ENCODE measurements at places on chromosomes 6 and 20.

GRCh38 chr6:162177746-162178145 is 549.8 kb downstream of the PRKN start:
- H3K36me3 ChIP-seq = no peaks in the 10 kb centered on the region
- H3K4me3 ChIP-seq = no peak overlapping the region
- H3K4me1 ChIP-seq = no peaks in the 10 kb centered on the region
- H3K27me3 ChIP-seq = no peaks in the 10 kb centered on the region
- DNase-seq = no peak

GRCh38 chr6:28927846-28928245 is 4.1 kb upstream of the TRIM27 start:
- no peaks in the 10 kb centered on the region for H3K27me3 ChIP-seq
- H3K36me3 ChIP-seq = no peaks in the 10 kb centered on the region
- H3K4me1 ChIP-seq = peaks cover 8% of the 10 kb centered on the region
- no peak overlapping the region for H3K4me3 ChIP-seq

DNA sequence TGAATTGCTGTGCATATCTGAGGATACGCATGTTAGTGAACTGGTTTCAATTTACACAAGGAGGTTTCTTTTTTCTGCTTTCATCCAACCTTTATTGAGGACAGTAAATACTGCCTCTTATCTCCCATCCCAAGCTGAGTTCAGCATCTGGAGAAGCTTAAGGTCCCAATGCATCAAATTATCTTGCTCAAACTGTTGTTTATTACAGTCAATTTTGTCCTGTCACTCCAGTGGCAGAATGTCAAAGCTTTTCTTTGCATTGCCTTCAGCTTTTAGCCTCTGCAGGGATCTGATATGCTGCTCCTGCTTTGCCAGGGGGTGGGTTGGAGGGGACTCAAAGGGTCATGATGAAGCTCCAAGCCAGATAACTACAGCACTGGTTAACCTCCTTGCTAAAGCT is 435.4 kb upstream of the SOX4 start:
- no peak for DNase-seq
- no peaks in the 10 kb centered on the region for H3K36me3 ChIP-seq
- no peaks in the 10 kb centered on the region for H3K4me1 ChIP-seq
- no peak overlapping the region for H3K4me3 ChIP-seq
- H3K27me3 ChIP-seq = no peaks in the 10 kb centered on the region
- H3K27ac ChIP-seq = no peak overlapping the region

DNA sequence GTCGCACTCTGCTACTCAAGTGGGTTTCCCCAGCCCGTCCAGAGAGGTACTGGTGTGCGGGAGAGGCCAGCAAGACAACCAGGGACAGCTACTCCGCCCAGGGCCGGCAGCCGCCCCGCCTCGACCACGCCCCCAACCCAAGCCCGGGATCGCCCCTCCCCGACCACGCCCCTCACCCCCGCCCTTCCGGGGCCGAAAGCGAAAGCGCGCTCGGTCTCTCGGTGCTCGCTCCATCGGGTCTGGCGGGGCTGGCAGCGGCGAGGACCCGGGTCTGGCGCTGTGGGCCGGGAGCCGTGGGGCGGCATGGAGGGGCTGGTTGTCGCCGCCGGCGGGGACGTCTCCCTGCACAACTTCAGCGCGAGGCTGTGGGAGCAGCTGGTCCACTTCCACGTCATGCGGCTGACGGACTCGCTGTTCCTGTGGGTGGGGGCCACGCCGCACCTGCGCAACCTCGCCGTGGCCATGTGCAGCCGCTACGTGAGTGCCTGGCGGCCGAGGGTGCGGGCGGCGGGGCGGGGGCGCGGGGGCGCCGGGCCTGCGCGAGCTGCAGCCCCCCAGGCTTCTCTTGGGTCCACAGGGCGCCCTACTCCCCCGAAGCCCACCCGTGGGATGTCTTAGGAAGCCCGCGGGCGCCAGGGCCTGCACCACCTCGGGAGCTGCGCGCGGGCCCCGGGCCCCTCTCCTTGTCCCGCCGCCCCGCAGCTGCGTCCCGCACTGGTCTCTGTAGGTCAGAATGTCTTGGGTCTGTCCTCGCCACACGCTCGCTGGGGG is at the start of gene PSMG4:
Gene PSMG4, plus strand, starts transcription at position 228 of the 771 bp plus-strand sequence. Its CDS starts 76 bp downstream, at position 304.
- peak; percentile 92 for DNase-seq
- peak within 1 kb of the TSS; percentile 76 for H3K4me3 ChIP-seq
- peaks cover 10% of the 10 kb centered on the region for H3K36me3 ChIP-seq
- H3K4me1 ChIP-seq = peaks cover 23% of the 10 kb centered on the region

DNA sequence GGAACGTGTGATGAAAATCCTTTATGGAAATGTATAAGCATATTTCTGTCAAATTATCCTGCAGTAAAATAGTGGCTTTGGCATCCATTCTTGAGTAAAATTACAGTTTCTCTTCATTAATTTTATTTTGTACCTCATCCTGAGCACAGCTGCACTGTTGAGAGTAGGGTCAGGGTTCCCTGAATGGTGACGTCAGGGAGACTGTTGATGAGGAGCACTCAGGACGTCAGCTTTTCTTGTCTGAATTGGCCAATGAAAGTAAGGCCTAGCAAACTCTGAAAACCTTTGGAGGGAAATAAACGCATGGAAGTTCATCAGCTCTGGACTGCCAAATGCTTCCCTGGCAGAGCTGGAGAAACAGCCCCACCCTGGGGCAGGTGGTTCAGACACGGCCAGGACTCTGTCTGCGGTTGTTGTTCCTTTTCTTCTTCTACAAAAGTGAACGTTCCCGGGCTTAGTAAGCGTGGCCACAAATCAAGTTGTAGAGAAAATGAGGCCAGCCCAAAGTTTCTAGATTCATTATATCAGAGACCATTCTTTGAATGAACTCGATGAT is 179.7 kb upstream of the EXOC2 start:
- H3K27me3 ChIP-seq = peaks cover 16% of the 10 kb centered on the region
- H3K4me3 ChIP-seq = no peak overlapping the region
- H3K36me3 ChIP-seq = no peaks in the 10 kb centered on the region
- H3K27ac ChIP-seq = no peak overlapping the region

DNA sequence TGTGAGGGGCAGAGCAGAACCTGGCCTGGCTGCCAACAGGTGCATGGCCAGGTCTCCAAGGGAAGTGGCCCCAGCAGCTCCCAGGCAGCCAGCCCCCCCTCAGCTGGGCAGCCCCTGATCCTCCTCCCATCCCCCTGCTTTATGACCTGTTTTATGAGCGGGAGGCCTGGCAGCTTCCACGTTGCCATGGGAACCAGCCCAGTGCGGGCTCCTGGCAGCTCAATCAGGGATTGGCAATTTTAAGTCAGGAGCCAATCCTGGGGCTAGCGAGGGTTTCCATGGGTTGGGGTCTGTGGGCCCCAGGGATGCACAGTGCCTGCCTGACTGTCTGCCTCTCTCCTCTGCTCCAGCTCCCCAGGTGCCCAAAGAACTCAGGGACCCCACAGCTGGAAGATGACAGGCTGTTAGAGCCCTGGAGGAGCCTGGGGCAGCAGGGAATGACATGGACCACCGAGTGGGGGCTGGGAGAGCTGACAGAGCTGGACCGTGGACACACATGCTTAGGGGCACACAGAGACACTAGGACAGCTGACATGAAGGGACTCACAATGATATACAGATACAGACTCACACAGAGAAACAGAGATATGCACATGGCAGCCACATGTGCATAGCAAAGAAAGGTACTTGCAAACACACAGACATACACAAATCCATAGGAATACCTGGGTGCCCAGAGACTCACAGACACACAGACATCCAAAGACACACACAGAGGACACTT is 56.5 kb upstream of the SIRPA start:
- no peaks in the 10 kb centered on the region for H3K27me3 ChIP-seq
- no peak overlapping the region for H3K4me3 ChIP-seq
- H3K4me1 ChIP-seq = peaks cover 13% of the 10 kb centered on the region
- H3K36me3 ChIP-seq = no peaks in the 10 kb centered on the region
- DNase-seq = peak; percentile 41

DNA sequence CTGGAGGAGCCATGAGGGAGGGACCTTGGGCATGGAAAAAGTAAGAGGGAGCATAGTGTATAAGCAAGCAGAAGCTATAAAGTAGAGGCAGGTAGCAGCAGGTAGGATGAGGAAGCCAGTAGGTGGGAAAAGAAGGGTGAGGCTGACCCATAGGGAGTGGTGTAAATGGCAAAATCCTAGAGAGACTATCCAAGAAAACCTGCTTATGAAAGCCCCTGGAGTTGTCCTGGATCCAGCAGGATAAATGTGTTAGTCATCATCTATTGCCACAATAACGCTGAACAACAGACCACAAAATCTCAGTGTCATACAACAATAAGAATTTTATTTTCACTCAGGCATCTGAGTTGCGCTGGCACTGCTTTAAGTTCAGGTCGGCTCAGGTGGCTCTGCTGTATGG is 30.2 kb downstream of the CHD6 start:
- H3K4me1 ChIP-seq = no peaks in the 10 kb centered on the region
- H3K27me3 ChIP-seq = no peaks in the 10 kb centered on the region
- H3K27ac ChIP-seq = no peak overlapping the region

DNA sequence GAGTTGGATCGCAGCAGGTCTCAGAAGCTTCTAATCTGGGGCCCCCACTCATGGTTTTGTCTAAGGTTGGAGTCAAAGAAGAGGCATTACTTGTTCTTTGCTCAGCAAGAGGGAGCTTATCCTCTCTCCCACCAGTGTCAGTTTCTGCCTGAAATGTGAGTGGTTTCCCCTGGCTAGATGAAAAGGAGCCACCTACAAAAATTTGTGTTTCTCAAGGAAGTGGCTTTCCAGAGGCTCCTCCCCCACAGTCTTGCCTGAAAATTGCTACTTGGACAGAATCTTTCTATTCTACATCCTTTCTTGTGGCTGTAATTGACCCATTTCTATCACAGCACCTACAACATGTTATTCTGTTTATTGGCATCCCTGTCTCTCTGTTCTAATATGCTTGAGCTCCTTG is 37.9 kb downstream of the SCML4 start:
- no peaks in the 10 kb centered on the region for H3K4me1 ChIP-seq
- H3K36me3 ChIP-seq = no peaks in the 10 kb centered on the region
- no peak overlapping the region for H3K4me3 ChIP-seq
- DNase-seq = no peak

- H3K4me1 ChIP-seq = no peaks in the 10 kb centered on the region
- H3K27ac ChIP-seq = no peak overlapping the region
- no peaks in the 10 kb centered on the region for H3K36me3 ChIP-seq
- no peaks in the 10 kb centered on the region for H3K27me3 ChIP-seq
- H3K4me3 ChIP-seq = no peak overlapping the region
Measured at GRCh38 chr20:9051508-9051907, 17.4 kb upstream of the PLCB4 start.

- no peak overlapping the region for H3K4me3 ChIP-seq
- no peaks in the 10 kb centered on the region for H3K27me3 ChIP-seq
- H3K36me3 ChIP-seq = peaks cover 10% of the 10 kb centered on the region
- H3K4me1 ChIP-seq = no peaks in the 10 kb centered on the region
Measured at GRCh38 chr20:41501376-41501775, 116.8 kb downstream of the CHD6 start.

GRCh38 chr6:139954463-139955071 is 580.1 kb upstream of the CITED2 start:
- no peak overlapping the region for H3K4me3 ChIP-seq
- H3K36me3 ChIP-seq = no peaks in the 10 kb centered on the region
- no peaks in the 10 kb centered on the region for H3K27me3 ChIP-seq
- H3K4me1 ChIP-seq = no peaks in the 10 kb centered on the region
- no peak for DNase-seq
- no peak overlapping the region for H3K27ac ChIP-seq
